ENCODE measurements at places on chromosomes 5 and 9.

DNA sequence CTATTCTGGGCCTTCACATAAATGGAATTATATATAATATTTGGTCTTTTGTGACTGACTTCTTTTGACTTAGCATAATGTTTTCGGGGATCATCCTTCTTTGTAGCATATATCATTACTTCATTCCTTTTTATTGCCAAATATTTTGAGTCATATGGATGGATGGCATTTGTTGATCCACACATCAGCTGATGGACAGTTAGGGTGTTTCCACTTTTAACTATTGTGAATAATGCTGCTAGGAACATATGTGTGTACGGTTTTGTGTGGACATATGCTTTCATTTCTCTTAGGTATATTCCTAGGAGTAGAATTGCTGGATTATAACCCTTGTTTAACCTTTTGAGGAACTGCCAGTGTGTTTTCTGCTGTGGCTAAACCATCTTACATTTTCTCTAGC lies 249.6 kb downstream of the FANCC start:
- DNase-seq, result no peak

DNA sequence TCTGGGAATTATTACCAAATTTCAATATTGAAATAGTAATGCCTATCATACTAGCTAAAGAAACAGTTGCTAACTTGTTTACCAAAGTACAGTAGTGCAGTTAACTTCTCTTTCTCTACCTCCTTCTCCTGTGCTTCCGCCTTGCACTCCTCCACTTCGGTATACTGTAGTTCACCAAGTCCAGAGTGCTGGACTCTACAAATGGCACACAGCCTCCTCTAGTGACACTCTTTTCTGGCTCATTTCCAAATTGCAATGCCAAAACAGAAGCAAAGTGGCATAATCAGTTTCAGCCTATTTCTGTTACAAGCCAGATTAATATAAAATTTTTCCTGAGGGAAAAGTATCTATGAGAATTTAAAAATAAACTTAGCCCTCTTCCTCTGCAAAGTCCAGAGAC lies 86.0 kb upstream of the RASGRF2 start:
- no peak for DNase-seq

DNA sequence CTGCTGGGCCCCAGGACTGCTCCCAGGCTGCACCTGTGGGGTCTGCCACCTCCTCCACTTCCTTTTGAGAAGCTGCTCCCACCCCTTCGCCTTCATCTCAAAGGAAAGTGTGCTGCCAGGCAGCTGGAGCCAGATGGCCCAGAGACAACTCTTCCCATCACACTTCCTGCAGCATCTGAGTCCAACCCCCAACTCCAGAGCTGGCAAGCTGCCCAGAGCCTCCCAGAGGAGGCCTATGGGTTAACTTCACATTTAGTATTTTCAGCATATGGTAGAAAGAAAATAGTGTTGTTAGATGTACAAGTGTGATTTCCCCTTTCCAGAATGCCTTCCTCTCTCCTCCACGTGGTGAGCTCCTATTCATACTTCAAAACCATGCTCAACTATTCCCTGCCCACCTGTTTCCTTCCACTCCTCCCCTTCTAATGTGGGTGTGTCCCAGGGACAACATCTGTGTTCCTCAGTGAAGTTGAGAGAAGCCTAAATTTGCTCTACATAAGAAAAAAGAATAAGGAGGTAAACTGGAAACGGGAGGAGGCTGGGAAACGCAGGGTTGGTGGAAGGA lies 38.6 kb upstream of the KCNMB1 start:
- no peak for DNase-seq

DNA sequence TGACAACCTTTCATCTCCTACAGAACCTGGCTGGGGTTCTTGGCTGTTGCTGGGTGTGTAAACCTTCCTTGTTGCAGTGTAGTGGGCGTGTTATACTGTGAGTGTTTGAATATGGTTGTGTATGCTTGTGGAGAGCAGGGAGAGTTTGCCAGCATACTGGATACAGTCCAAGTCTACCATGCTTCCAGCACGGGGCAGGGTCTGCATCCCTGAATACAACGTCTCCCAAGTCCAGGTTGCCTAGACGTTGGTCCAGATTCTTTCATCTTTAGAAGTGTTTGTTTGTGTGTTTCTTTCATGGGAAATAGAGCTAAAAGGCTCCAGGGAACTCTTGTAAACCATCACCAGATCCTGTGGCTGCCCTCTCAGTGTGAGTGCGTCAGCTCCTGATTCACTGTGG lies 46.4 kb downstream of the SYK start:
- DNase-seq, result no peak

DNA sequence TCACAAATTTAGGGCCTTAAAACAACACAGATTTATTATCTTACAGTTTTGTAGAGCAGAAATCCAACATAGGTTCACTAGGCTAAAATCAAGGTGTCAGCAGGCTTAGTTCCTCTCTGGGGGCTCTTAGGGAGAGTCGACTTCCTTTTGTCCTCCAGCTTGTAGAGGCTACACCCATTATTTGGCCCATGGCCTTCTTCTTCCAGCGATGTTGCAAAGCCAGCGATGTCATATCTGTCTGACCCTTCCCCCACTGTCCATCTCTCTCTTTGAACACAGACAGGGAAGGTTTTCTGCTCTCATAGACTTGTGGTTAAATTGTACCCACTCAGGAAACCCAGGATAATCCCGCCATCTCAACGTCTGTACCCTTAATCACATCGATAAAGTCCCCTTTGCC lies 60.3 kb upstream of the SHB start:
- no peak for DNase-seq

DNA sequence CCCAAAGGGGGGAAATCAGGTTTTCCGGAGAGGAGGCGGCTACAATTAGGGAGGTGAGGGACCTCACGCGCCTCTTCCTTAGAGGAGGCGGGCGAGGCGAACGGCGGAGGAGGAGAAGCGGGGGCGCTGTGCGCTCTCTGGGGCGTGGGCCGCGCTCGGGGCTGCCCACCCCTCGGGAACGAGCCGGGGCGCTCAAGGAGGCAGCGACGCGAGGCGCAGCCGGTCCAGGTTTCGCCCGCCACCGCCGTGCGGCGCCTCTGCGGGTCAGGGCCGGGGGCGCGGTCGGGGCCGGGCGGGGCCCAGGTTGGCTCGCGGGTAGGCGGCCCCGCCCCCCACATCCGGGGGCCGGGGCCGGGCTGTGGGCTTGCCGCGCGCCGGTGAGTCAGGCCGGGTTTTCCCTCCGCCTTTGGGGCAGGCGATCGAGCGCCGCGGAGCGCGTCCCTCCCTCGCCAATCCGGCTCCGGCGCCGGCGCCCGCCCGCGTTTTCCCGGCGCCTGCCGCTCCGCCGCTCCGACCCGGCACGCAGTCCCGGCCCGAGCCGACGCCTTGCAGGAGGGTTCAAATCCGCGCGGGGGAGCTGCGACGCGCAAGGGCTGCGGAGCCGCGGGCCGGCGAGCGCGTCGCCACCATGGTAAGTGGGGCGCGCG lies at the start of gene N4BP3:
TSS of gene N4BP3 (plus strand) at position 392 of the 647 bp plus-strand sequence. CDS start 6,052 bp downstream, outside the sequence.
- peak; percentile 77 for DNase-seq

- DNase-seq, result no peak
These were observed 24.4 kb upstream of the CLK4 start for GRCh38 chr5:178651046-178651810.

DNA sequence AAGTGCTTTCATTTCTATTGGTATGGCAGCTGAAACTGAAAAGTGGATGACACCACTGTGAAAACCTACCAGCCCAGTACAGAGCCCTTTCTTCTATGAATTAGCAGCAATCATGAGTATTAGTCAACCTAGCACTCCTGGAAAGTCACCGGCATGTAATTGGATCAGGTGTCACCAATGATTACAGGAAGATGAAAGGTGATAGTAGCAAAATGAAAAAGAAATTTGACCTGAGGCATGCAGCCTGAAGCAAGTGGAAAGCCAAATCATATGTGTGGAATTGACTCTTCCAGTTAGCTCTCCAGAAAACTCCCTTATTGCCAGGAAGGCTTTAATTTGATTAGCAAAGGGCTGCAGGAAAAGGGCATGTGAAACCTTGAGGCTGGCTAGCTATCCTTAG lies 81.2 kb upstream of the NAA35 start:
- DNase-seq, result no peak

- DNase-seq, result no peak
These were observed 160.8 kb upstream of the PAPPA start for GRCh38 chr9:115992834-115993233.

DNA sequence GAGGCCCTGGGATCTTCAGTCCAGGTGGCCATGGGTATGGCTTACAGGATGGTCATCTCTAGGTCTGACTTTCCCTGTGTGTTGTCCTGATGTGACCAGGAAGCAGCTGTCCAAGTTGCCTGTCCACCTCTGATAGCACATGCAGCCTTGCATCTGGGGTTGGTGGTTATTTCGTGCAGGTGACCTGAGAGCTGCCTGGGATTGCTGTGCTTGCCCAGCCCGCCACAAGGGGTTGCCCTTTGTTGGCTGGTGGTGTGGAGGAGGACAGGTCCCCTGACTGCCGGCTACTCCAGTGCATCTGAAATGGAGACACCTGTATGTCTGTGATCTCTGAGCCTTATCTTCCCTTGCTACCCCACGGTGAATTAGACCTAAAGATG lies 212.6 kb downstream of the ARHGAP26 start:
- no peak for DNase-seq

DNA sequence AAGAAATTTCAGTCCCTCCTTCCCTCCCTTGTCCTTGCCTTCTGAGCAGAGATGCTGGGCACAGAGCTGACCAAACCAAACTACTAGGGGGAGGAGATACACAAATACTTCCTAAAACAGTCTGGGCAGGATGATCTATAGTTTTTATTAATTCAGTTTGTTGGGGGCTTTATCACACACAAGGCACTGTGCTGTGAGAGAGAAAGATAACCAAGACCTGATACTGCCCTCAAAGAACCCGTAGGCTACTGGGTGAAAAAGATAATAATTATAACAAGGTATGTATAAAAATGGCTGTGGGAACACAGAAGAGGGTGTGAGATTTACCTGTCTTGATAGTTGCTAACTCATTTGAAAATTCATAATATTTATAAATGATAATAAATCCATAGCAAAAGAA lies 354.7 kb downstream of the NDUFS4 start:
- DNase-seq, result no peak

DNA sequence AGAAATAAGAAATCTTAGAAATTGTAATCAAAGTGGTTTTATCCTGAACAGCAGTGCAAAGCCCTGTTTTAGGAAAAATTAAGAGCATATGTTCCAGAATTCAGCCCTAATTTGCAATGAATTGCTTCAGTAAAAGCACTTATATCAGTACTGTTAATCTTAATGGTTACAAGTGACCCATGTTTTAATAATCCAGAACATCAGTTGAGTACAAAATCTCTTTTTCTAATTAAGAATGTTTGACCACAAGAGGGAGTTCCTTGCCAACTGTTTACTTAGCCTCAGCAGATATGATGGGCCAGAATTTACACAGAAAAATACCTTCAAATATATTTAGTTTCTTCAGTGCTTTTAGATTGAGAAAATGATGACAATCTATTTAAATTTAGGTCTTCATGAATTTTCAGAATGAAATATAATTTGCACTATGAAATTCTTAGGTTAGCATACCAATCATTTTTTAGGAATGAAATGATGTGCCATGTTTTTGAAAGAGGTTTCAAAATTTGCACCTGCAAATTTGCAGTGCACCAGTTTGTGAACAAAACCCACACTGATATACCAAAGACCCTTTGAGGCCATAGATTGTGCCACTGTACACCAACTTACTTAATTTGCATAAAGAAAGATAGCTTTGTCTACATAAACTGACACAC lies 926.3 kb upstream of the ARRDC3 start:
- DNase-seq, result no peak

DNA sequence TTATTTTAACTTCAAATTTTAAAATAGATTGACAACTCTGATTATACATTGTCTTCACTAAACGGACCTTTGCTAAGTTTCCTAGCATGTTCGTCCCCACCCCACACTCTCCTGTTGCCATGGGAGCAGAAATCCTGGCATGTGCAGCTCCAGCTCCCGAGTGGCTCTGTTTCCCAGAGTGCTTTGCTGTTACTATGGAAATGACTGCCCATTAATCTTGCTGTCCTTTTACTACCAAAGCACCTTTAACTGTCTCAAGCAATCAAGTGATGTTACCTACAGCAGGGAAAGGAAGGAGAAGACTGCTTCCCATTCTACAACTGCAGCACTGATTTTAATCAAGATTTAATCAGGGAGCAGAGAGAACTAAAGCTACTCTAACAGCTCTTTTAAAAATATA lies 212.0 kb upstream of the KIF2A start:
- no peak for DNase-seq

GRCh38 chr9:130499804-130500263 lies 55.1 kb downstream of the ASS1 start:
- no peak for DNase-seq

GRCh38 chr5:111165058-111165457 lies 59.1 kb upstream of the CAMK4 start:
- DNase-seq, result no peak

- DNase-seq, result no peak
These were observed 180.4 kb upstream of the ITGA1 start for GRCh38 chr5:52607227-52607824.
